Hippocampal formation (tissue), 2 donors: ENCODE measurements at places on chromosomes 7 and 10.

GRCh38 chr7:1698951-1699350, 28.9 kb downstream of the ELFN1 start:
- DNase-seq = no peak

DNA sequence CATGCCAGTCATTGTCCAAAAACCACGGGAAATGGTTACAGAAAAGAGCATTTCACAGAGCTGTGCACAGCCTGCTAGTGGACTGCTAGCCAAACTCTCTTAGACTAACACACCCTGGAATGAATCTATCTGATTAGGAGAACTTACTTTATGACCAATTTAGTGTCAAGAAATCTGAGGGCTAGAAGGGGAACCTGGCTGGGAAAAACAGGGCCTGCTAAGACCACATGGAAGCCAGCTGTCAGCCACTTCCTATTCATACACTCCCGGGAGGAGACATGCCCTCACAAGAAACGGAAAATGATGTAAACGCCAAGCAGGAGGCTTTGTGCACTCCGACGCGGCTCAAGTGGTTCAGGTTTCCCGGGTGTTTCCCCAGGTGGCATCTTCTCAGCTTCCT, 54.8 kb downstream of the MPP7 start:
- DNase-seq = no peak

DNA sequence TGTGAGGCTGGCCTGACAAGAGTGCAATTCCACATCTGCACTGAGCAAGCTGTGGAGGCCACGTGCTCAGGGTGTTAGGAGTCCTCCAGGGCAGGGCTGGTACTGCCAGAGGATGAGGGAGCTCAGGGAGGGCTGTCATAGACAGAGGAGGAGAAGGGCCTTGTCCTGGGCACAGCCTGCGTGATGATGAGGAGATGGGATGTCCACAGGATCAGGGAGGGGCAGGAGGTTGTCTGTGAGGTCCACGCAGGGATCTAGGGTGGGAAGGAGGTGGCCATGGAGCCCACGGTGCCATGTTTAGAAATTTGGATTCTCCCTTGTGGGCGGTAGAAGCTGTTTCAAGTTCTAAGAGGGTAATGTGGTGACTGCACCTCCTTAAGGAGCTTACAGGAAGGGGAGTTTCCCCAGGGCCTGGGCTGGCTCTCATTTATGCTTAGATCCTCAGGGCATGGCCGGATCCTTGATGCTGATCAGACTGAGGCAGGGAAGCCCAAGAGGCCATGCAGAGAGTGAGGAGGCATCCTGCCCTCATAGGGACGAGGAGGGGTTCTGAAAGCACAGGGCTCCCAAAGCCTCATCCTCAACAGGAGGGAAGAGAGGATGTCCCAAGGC, 30.3 kb downstream of the CHAT start:
- no peak for DNase-seq

- DNase-seq = no peak
Measured at GRCh38 chr10:59852670-59853069, 53.7 kb downstream of the CCDC6 start.

GRCh38 chr10:34717429-34717828, 97.7 kb downstream of the PARD3 start:
- DNase-seq = no peak
